ENCODE measurements at places on chromosomes 12 and 14. TPM values are rescaled to one million over a fixed set of nuclear protein-coding genes. Genes with fewer than 3 reads are reported as not detected.

Gene COCH
- total RNA-seq, result not detected

Gene NPFF
- not detected for total RNA-seq

Gene TEAD4
- total RNA-seq, result 14.8 TPM

Gene LRRC10
- not detected for total RNA-seq

Gene HOXC13
- not detected for total RNA-seq

Gene NRIP2
- total RNA-seq, result not detected

Gene CLEC1B
- not detected for total RNA-seq

Gene MGAT4C
- not detected for total RNA-seq

Gene TAS2R13
- total RNA-seq, result 0.32 TPM

Gene IFI27L2
- 61.7 TPM for total RNA-seq

Gene OTOGL
- total RNA-seq, result 1.3 TPM

Gene CCDC175
- total RNA-seq, result not detected

Gene MAGOHB
- 16.6 TPM for total RNA-seq

DNA sequence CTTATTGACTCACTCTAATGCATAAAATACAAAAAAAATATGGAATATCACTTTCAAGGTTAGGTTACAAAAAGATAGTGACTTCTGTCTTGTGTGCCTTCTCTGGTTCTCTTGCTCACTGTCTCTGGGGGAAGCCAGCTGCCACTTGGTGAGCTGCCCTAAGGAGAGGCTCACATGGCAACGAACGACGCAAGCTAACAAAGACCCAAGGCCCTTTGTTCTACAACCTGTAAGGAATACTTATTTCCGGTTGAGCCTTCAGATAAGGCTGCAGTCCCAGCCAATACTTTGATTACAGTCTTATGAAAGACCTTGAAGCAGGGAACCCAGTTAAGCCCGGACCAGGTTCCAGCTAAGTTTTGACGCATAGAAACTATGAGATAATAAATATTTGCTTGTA is 242.4 kb upstream of the TBX3 start:
- DNase-seq, result no peak

- DNase-seq, result peak; percentile 79
Measured at GRCh38 chr12:26853303-26854030, 20.5 kb upstream of the ITPR2 start.

DNA sequence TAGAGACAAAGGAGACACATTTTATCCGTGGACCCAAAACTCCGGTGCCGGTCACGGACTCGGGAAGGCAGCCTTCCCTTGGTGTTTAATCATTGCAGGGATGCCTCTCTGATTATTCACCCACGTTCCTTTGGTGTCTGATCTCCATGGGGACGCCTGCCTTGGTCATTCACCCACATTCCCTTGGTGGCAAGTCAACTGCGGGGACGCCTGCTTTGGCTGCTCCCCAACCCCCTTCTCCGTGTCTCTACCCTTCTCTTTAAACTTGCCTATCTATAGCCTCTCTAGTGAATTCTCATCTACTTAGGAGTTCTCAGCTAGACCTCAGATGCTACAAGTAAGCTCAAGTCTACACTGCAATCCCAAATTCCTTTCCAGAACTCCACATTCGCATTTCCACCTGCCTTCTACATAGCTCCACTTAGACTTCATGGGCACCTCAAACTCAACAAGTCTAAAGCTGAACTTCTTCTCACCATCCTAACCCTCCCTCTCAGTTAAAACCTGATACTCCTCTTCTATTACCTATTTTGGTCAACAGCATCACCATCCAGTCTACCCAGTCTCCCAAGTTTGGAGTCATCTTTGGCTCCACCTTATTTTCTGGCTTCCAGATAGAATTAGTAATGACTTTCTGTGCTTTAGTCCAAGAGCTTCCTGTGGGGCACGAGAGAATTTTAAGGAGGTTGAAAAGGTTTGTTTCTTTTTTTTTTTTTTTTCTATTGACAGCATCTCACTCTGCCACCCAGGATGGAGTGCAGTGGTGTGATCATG is 14.4 kb downstream of the SPTLC2 start:
- DNase-seq, result peak; percentile 28

GRCh38 chr12:106246891-106247673 is 738 bp downstream of the CKAP4 start:
- DNase-seq, result peak; percentile 89

- no peak for DNase-seq
Measured at GRCh38 chr14:66572826-66573225, 64.9 kb downstream of the GPHN start.

DNA sequence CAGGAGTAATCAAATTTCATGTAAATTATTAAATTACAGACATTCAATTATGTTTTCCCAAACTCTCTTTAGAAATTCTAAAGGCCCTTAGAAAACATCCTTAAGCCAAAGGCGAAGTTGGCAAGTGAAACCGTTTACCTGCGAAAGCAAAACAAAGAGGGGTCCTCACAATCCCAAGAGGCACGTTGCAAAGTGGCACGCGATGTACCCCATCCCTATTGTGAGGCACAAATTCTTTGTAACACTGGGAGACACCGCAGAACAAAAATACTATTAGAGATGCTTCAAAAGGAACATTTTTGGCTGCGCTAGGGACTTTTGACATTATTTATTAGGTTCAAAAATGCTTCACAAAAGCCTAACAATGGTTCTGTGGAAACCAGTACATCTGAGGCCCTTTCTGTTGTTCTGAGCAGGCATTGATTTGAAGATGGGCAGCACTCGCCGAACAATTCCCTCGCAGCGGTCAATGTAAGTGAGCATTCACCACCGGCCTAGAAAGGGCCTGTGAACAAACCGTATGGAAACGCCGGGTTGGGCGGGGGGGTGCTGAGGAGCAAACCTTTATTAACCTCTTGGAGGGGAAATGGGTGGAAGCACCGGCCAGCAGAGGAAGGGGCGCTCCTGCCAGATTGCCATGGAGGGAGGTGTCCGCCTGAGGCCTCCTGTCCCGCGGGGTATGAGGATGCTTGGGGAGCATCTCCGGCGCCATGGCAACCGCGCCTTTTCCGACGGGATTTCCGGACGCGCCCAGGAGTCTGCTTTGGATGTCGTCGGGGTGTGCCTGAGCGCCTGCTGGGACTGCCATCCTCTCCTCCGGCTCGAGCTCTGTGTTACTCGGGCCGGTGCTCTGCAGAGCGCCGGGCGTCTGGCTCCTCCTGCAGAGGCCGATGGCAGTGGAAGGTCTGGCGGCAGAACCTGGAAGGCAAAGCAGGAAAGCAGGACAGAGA is 193.9 kb downstream of the C12orf42 start:
- no peak for DNase-seq

- peak; percentile 6 for DNase-seq
Measured at GRCh38 chr12:91565246-91565645, 382.6 kb upstream of the DCN start.

GRCh38 chr12:7719946-7720730 is 8.9 kb downstream of the DPPA3 start:
- no peak for DNase-seq

DNA sequence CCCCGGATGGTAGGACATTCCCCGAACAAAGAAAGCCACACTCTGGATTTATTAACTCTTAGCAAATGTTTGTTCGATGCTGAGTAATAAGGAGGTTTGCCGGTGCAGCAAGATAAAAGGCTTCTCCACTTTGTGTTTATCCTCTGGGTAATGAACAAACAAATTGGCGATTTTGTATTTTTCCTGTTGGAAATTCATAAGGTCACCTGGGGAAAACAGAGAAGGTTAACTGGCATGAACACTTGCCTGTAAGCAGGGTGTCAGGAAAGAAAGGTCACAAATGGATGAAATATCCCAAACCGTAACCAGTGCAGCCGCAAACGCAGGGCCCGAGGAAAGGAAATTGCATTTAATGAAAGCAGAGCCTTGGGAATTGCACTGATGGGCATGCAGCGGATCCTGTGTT is 132.8 kb downstream of the RMST start:
- no peak for DNase-seq

GRCh38 chr14:33120966-33121365 is 182.3 kb downstream of the NPAS3 start:
- DNase-seq, result peak; percentile 6

- DNase-seq, result no peak
Measured at GRCh38 chr12:12195516-12195915, 71.3 kb downstream of the LRP6 start.

DNA sequence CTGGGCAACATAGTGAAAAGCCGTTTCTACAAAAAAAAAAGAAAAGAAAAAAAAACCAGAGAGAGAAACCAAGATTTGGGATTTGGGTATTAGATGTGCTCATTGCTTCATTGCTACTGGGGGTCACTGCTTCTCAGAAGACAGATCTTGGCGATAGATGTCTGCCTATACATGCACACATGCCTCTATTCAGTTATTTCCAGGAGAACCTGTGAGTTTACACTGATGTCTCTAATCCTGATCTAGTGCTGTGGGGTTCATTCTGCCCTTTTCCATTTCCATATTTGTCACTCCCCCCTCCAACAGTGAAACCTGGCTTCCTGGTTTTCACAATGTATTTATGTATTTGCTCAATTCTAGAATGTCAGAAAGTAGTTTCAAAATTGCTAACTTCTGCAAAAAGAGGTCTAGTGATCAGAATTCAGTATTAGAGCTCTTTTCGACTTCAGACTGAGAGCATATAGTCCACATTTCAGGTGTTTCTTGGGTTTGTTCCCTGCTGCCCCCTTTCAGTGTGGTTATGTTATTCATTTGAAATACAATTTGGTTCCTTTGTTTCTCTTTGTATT is 111.0 kb downstream of the SLC25A47 start:
- DNase-seq, result no peak

DNA sequence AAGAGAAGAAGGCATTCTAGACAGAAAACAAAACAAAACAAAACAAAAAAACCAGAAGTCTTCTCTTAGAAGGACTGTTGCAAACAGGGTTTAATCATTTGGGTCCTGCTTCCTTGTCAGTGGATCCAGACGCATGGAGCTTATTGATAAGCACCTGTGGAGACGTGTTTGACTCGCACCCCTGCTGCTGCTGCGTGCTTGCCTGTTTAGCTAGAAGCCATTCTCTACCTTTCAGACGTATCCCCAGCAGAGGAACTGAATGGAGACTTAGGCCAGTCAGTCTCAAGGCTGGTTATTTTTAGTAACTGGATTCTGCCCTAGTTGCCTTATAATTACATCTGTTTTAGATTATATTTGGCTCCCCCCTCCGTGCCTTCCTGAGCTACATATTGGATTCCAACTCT is 186.1 kb upstream of the EEA1 start:
- peak; percentile 47 for DNase-seq

- peak; percentile 75 for DNase-seq
Measured at GRCh38 chr12:57983146-57983857, 41.9 kb downstream of the ATP23 start.

DNA sequence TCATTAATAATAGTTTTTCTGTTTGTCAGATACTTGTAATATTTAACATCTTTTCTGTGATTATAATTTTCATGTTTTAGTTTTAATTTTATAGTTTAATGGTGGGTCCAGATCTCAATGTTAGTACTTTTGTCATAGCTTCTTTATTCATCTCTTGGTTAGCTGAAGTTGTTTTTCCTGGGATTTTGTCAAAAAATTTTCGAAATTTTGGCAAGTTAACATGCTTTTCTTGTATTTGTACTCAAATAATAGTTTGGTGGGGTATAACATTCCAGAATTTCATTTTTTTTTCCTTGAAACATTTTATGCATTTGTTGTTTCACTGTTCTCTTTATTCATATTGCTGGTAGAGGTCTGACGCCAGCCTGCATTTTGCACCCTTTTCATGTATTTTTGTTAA is 45.5 kb downstream of the KTN1 start:
- no peak for DNase-seq

- no peak for DNase-seq
Measured at GRCh38 chr12:9343731-9344130, 135.5 kb upstream of the PZP start.

- no peak for DNase-seq
Measured at GRCh38 chr12:89844539-89844938, 135.9 kb upstream of the ATP2B1 start.

DNA sequence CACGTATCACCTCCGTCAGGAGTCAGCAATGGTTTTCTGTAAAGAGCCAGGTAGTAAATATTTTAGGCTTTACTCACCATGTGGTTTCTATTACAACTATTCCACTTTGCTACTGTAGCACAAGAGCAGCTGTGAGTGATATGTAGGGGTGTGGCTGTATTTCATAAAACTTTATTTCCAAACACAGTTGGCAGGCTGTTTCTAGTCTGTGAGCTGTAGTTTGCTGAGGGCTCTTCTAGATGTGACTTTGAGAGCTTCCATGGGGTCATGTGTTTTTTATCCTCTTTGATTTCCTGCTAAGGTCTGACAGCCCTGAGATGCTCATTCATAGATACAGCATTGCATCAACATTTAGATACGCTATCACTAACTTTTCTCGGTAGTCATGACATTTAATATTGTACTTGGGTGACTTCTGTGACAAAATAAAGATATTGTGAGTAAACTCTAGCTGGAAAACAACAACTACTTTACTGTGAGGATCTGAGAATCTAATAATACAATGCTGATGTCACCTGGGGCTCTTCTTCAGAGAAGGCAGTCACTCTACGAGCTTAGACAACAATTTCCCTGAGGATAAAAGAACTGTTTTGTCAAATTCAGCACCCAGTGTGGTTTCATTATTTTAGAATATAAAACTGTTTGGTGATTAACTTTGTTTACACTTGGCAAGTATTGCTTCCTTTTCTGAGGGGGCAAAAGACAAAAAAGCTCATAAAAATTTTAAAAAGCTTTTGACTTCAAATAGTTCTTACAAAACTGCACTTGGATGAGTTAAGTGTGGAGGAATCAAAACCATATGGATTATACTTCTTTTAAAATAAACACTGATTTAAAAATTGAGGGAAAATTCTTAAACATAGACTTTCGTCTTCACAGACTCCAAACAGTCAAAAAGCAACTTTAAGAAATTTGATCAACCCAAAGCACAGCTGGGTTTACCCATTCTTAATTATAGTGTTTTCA is 231.2 kb upstream of the DCN start:
- peak; percentile 57 for DNase-seq

DNA sequence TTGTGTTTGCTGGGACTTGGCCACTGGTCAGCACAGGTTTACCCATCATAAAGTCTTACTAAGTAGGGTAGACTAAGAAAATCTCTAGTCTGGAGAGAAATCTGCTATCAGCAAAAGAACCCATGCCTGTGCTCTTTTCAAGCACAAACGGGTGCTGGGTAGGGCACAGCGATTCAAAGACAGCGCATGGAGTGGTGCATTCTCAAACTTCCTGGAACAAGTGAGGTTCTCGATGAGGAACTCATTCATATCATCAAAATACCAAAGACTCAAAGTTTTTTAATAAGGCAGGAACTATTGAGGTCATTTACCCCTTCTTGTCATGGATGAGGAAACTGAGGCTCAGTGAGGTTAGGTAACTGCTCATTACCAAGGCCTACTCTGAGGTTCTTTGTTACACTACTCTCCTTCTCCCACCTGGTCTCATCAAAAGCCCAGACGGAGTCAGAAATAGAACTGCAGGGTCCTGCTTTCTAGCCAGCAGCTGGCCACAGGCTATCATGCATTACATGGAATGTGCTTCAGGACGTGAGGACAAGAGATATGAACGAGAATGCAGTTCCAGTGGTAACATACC is 390.3 kb downstream of the ZFP36L1 start:
- no peak for DNase-seq

DNA sequence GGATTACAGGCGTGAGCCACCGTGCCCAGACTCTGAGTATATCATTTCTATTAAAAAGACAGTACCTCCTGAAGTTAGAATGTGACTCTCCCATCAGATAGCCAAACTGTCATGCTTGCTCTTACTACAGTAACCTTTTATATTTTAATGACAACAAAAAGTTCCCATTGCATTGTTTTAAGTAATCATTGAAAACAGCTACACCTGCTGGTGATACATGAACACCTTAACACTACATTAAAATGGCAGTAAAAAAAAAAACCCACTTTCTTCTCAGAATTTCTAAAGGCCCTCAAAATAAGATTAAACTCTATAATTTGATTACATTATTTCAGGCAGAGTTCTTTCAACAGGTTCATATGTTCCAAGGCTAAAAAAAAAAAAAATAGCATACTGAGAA is 76.7 kb downstream of the SH2B3 start:
- DNase-seq, result peak; percentile 16

All from GM23248 (cell line).